ENCODE measurements at places on chromosomes 1 and 21.
A peak's percentile ranks its signal among the peaks of the same experiment; 100 is the strongest.

DNA sequence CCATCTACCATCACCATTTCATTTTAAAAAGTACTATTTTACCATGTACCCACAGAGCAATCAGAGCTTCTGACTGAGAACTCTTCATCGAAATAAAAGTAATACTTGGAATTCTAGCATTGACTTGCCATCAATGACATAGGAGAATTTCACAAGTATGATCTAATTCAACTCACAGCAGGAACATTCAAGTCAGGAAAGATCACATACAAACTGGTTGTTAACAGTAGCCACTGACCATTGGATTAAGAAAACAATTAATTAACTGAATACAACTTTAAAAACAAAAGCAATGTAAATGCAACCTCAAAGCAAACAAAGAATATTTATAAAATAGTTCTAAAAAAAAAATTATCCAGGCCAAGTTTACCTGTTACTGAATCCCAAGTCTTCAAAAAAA is 18.8 kb downstream of the RNF115 start:
- DNase-seq = no peak

GRCh38 chr1:239361403-239361802 is 25.0 kb upstream of the CHRM3 start:
- DNase-seq = peak; percentile 50

GRCh38 chr1:24871306-24871901 is 58.7 kb downstream of the RUNX3 start:
- no peak for DNase-seq

DNA sequence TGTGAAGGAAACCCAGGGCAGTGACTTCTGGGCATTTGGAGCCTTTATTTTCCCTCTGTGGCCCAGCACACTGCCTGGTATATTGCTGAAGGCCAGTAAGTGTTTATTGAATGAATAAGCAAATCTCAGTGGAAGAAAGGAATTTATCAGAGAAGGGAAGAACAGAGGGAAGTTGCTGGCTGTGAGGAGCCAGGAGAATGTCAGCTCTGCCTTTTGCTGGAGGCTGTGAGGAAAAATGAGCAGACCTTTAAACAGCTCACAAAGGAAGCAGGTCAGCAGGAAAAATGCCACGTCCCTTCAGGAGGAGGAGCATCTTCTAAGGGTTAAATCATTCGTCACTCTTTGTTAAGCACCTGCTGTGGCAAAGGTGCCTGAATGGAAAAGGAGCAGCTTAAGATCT is 75.9 kb downstream of the GIPC2 start:
- DNase-seq = no peak

DNA sequence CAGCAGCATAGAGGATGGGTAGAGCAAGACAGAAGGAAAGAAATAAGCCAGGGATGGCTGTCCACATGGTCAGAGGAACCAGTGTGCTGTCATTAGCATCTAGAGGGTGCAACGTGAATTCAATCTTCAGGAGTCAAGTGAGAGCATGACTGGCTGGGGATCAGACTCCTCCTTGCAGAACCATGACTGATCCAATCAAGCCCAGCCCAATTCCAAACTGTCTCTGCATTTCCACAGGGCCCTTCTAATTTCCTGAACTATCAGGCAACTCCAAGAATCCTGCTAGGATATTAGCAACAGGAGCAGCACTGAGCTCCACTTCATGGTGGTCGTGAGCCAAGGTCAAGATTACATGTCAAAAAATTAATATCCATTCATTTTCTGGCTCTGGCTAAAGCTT is 166.8 kb upstream of the CAMK1G start:
- no peak for DNase-seq
